ENCODE measurements at places on chromosomes 4 and X.

GRCh38 chr4:1171311-1172227 lies 814 bp downstream of the SPON2 start:
- DNase-seq = no peak

DNA sequence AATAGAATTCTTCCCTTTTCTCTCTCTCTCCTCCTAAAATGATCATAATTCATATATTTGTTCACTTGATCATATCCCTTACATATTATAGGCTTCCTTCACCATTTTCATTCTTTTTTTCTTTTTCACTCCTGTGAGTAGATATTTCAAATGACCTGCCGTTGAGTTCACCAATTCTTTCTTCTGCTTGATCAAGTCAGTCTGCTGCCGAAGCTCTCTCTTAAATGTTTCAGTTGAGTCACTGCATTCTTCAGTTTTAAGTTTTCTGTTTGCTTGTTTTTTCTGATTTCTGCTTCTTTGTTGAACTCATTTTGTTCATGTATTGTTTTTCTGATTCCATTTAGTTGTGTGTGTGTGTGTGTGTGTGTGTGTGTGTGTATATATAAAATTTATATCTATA lies 354.3 kb downstream of the GPAT3 start:
- DNase-seq = no peak

- DNase-seq = peak; percentile 10
Measured at GRCh38 chr4:48134081-48134480, at the start of gene TXK. TXK (minus strand) TSS chr4:48134250; CDS start chr4:48134170, 80 bp downstream.

GRCh38 chr4:142719854-142720541 lies 126.1 kb downstream of the INPP4B start:
- no peak for DNase-seq

- no peak for DNase-seq
Measured at GRCh38 chr4:173910891-173911290, 372.6 kb downstream of the FBXO8 start.

- no peak for DNase-seq
Measured at GRCh38 chr4:140807491-140808252, 51.5 kb upstream of the TBC1D9 start.

DNA sequence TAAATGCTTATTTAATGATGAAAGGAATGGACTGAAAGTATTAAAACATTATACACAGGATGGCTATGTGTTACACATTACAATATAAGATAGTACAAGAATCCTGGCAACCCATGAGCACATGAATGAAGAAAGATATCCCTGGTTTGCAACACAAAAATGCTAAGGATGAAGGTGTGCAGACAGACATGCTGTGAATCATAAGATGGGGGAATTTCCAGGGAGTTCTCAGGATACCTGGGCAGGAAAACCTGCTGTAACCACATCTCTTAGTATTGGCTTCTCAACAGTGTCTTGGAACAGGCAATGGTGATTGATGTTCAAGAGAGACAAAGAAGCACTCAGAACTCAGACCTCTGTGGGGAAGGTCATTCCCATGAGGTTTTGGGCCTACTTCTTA lies 23.9 kb upstream of the ANOS1 start:
- no peak for DNase-seq

All from activated CD4-positive, CD25-positive, alpha-beta regulatory T cell (primary cell).